Stimulated activated CD4-positive, alpha-beta T cell treated with anti-CD3 and anti-CD28 coated beads, Interleukin-4, amount 100 ng/mL, for 24 hours (primary cell): ENCODE measurements at places on chromosomes 5 and 9.

DNA sequence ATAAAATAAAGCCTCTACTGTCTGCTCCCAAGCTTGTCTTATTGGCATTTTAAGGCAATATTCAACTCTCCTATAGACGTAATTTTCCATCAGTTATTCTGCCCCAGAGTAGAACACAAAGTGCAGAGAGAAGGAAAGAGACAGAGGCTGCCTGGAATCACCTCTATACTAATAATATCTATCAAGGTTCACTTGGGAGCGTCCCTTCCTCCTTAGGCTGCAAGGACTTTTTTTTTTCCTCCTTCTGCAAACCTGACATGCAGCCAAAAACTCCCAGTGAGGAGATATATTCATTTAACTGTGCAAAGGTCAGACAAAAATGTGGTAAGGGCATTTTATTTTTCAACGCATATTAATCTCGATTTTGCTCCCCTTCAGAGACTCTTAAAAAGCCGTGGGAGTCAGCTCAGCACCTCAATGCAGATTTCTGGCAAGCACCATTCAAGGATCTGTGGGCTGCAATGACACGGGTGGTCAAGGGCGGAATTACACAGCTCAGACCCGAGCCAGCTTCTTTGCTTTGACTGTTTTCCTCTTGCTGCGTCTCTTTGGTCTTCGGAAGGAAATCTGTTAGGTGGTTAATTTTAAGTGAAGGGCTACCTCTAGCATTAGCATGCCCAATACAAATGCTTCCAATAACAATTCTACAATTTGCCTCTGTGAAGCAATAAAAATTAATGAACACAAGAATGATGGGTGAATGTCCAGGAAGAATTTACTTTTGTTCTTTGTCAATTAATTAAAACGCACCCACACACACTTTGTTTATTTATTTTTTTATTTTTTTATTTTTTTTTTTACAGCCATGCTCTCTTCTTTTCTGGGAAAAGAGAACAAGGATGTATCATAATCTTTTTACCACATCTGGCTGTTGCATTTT is 587.7 kb upstream of the GRAMD2B start:
- DNase-seq, result no peak

- no peak for DNase-seq
Measured at GRCh38 chr9:80437825-80438224, 866.1 kb downstream of the TLE4 start.

DNA sequence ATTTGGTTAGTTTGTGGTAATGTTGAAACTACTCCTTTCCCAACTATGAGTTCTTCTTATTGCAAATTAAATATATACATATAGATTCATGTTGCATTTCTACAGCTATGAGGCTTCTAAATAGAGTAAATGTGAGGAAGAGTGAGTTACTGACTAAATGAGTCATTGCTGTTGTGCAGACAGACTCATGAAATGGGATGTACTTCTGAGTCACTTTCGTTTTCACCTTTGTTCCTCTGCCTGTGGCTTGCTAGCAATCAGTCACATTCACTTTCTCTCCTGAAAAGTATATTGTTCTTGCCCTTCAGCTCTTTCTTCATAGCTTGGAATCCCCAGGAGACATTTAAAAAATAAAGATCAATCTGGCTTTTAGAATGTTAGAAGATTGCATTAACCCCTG is 295.5 kb upstream of the SMC2 start:
- DNase-seq, result no peak

DNA sequence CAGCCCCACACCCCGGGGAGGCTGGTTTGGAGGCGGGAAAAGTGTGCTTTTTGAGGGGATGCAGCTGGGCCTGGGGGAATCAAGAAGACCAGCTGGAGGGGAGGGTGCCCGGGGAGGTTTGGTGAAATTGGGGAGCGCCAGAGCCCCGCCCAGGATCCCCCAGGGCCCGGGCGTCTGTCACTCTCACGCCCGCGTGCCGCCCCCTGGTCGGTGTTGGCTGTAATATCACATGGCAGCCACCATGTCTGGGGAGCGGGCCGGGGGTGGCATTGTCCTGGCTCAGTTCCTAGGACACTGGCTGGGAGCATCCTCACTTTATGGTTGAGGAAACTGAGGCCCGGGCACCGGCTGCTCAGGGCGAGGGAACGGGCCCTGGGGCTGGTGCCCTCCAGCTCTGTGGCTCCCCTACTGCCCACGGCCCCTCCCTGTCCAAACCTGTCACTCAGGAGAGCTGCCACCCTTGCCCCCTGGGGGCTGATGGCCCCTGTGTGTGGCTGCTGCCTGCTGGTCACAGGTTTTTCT is 27.5 kb downstream of the ASS1 start:
- DNase-seq, result no peak

DNA sequence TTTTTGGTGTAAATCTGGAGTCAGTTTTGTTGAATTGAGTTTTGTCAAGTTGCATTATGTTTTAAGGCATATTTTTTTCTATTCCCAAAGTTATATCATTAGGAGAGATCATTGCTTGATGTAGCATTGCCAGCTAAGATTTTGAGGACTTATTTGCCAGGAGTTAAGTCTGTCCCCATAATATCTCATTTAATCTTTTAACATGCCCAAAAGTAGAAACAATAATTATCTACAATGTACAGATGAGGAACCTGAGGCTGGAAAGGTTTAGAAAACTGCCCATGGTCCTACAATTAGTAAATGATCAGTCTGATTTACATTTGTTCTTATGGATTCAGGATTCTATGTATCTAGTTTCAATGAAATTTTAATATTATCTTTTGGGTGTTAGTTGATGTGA is 4.7 kb downstream of the NIPBL start:
- DNase-seq, result no peak

DNA sequence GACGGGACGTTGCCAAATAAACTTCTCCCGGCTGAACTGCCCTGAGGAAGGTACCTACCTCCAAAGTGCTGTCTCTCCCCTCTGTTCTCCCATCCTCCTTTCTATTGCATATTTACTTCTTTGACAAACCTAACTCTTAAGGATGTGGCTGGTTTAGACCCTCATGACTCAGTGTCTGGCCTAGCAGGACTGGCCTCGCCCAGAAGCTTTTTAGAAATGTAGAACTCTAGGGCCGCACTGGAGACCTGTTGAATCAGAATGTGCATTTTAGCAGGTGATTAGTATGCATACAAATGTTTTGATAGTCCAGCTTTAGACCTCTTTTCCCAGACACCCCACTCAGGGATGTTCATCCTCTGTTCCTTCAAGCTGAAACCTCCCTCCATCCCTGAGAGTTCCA is 335.9 kb downstream of the PIK3R1 start:
- no peak for DNase-seq

DNA sequence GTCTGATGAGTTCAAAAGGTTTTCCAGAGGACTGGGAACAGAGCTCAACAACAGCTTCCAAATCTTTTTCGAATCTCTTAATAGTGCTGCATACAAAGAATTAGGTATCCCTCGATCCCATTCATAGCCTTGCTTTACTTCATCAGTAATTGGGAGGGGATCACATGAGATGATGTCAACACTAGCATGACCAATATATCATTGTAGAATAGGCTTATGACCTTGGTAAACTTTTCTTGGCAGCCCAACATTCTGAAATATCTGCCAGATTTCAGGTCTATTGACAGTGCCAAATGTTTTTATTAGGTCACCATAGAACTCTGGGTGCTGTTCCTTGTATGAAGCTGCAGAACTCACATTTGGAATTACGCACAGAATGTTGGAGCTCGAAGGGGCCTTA is 228.9 kb downstream of the FGF10 start:
- DNase-seq, result no peak

DNA sequence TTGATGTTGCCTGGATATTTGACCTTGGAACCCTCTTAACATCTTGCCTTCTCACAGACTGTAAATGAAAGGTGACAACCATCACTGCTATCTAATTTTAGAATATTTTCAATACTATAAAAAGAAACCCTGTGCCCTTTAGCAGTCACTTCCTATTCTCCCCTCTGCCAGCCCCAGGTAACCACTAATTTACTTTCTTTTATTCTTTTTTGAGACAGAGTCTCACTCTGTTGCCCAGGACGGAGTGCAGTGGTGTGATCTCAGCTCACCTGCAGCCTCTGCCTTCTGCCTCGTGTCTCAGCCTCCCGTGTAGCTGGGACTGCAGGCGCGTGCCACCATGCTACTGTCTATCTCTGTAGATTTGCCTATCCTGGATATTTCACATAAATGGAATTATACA is 43.6 kb downstream of the FRMPD1 start:
- no peak for DNase-seq

DNA sequence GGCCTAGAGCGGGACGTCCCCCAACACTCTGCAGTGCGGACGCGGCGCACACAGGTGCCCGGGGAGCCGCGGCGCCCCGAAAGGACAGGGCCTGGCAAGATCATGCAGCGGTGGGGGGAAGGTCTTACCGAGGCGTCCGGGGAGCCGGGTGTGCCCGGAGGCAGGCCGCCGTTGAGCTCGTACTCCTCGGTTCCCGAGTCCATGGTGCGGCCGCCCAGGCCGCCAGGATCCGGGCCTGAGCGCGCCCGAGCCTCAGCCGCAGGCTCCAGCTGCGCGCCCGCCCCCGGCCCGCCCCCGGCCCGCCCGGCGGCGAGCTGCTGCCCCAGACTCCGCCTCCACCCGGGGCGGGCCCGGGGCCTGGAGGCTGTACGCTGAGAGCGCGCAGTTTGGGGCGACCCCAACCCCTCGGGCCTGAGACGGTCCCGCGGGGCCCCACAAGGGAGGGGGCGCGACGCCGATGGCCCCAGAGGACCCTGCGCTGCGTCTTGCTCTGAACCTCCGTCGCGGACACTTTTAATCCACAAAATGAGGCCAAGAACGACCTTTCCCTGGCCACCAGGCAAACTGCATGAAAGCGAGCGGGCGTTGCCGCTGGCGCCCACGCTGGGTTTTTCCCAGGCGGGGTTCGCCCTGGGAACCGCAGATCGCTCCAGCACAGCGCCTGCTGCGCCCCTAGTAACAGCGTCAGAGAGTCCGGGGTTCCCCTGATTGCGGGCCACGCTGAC is at the start of gene NINJ1:
Gene NINJ1 (minus strand): TSS at position 237 of the 725 bp plus-strand sequence. CDS start 34 bp downstream, at position 203.
- DNase-seq, result peak; percentile 88

DNA sequence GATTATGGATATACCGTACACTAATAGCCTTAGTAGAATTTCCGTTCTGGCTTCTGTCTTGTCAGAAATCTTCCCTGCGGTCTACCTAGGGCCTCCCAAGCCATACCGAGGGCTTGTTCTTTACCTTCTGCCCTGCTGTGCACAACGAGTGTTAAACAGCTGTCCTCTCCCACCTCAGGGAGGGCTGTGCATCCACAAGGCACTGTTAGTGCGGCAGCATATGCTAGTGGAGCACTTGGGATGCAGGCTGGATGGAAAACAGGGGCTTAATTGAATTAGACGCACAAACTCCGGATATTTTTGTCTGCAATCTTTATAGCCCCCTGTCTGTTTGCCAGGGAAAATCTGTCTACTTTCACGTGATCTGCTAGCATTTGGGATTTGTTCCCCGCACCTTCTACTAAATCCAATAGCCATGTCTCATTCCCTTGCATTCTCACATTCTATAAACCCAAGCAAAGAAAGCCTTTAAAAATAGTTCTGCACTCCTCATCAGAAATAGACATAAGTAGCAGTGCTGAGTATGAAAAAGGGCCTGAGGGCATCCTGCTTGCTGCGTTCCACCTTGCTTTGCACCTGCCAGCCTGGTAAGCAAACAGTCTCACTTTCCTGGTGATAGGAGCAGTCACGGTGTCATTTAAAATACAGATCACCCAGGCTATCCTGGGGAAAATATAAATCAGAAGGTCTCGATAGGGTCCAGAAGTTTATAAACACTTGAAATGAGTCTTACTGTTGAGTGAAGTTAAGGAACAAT is 382.6 kb downstream of the RASEF start:
- DNase-seq, result no peak

GRCh38 chr9:61674465-61674864 is 484.6 kb downstream of the SPATA31A7 start:
- DNase-seq, result no peak

DNA sequence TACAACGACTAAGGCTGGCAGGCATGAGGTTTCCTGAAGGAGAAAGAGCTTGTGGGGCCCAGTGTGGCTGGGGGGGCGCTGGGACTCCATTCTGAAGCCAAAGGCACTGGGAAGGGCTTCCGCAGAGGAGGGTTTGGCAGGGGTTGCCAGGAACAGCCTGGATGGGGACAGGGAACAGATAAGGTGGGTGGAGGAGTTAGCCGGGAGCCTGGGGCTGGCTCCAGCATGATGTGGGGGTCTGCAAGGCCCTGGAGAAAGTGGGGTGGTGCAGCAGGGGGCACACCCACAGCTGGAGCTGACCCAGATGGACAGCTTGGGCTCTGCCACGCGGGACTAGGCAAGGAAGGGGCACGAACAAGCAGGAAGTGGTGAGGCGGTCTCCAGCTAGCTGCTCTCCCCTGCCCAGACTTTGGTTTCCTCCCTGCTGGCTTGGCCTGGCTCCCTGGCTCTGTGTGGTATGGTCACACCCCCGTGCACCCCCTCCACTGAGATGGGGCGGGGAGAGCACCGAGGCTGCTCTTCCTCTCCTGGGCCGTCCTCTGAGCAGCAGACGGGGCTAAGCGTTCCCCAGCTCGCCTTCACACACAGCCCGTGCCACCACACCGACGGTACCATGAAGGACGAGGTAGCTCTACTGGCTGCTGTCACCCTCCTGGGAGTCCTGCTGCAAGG is at the start of gene LTC4S:
Gene LTC4S (plus strand): TSS at position 519 of the 672 bp plus-strand sequence. CDS start 95 bp downstream, at position 614.
- DNase-seq, result no peak

DNA sequence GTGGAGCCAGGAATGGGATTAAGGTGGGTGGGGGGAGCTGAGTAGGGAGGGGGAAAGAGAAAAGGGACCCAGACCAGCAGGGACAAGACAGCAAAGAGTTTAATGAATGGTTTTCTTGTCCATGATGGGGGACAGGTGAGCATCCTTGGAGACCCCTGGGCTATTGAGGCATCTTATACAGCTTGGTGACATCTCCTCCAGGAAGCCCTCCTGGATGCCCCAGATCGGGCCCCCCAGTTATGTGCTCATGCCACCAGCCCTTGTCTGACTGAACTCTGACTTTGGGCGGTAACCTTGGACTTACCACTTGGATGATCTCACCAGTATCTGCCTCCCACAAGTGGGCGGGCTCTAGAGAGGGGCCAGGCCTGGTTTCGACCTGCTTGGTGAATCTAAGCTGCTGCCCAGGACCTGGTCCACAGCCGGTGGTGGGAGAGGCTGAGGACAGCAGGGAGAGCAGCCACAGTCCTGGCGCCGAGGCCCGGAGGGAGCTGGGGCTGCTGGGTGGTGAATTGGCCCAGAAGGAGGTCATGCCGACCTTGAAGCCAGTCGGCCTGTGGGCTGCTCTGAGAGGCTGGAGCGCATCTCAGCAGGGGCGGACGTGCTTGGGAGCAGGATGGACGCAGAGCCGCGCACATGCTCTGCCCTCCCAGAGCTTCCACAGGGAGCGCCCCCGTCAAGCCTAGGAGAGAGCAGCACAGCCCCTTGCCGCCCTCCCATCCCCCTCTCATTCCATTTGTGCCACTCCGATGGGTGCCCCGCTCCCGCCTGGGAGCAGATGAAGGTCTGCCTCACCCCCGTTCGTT is 36.2 kb downstream of the UNC5A start:
- no peak for DNase-seq

DNA sequence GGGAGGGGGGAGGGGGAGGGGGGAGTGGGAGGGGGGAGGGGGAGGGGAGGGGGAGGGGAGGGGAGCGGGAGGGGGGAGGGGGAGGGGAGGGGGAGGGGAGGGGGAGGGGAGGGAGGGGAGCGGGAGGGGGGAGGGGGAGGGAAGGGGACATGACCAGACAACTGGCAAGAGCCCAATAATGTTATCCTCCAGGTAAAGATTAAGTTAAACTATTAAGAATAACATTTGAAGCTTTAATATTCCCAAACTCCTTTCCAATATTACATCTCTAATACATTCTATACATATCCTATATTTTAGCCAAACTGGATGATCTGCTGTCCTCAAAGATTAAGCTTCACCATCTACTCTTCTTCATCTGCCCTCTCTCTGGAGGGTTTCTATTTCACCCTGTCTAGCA is 25.8 kb downstream of the C5 start:
- DNase-seq, result no peak
